ENCODE measurements at places on chromosomes 4 and X.
A peak's percentile ranks its signal among the peaks of the same experiment; 100 is the strongest.

DNA sequence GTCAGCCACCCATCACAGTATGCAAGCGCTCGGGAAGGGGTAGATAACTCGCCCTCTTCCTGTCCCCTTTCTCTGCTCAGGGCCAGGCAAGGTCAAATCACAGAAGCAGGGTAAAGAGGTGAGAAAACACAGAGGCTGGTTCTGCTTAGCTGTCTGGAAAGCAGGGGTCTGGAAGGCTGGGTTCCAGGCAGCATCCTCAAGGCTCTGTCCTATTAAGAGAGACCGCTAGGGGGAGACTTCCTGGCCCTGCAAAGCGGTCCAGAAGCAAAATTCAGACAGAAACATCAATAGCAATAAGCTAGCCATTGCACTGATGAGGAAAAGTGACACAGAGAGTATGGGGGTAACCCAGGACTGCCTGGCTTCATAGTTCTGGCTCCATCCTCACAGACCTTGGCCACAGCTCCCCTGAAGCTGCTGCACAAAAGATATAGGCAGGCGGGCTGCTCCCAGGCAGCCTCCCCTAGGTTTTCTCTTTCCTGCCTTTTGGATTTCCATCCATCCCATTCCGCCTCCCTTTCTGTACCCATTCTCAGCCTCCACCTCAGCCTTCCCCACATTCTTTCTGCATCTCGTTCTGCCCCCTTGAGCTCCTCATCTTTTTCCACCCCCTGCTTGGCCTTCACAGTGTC is 308.5 kb downstream of the EVC2 start:
- peak; percentile 9 for DNase-seq

DNA sequence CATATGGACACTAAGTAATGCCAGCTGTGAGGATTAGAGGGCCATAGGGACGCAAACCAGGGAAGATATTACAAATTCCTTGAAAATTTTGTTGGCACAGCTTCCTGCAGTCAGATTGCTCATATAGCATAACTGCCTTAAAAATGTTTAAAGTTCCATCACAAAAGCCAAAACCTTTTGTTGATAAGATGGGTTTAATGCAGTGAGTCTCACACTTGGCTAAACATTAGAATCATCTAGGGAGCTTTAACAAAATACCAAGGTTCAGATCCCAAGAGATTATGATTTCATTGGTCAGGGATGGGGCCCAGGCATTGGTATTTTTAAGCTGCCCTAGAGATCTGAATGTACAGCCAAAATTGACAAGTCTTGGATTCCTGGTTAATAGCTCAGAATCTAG is 376.5 kb upstream of the MAD2L1 start:
- peak; percentile 26 for DNase-seq

DNA sequence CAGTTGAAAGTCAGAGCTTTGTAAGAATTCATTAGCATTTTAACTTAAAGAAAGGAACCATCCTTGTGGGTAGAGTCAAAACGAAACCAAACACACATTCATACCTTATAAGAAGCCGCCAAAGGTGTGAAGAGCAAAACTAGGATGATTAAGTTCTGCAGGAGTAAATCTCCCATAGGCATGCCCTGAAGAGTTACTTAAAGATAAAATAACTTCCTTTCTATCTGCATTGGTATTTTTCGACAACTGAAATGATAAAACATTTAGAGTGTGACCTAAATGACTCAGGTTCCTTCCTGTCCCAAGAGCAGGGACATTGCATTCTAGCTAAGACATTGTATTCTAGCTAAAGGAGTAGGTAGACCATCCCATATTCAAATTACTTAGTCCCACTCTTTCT is 75.3 kb downstream of the BCOR start:
- DNase-seq: no peak

GRCh38 chrX:71532078-71532752 is 689 bp upstream of the OGT start:
- no peak for DNase-seq

- peak; percentile 86 for DNase-seq
These were observed 1.2 kb upstream of the MORF4L2 start for GRCh38 chrX:103687696-103688201.

DNA sequence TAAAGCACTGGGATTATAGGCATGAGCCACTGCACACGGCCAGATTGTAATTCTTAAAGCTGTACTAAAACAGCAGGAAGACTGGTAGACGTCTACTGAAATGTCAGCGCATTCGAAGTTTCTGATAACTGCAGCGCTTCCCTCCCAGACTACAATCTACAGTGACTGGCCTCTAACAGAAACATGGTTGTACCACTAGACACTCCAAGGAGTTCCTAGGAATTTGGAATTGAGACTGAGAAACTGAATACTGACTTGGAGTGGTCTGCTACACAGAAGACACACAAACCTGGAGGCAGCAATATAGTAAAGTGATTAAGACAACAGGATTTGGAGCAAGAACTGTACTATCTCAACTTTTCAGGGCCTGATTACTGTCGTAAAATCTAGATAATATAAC is 937 bp downstream of the HELQ start:
- DNase-seq: no peak

DNA sequence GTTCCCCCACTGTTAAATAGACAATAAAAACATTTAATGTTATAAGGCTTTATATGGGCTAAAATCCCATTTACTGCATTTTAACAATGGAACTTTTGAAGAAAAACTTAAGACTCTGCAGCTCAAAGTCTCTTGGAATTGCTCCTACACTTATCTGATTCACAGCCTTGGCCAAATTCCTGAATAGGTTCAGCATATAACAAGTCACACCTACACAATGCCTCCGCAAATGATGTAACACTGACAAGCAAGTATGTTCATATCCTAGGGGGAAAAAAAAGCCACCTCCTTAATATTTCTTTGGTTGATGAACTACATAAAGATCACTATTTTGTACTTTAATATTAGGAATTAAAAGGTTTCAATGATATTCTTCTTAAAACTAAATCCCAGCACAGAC is 34.5 kb downstream of the RPS6KA6 start:
- DNase-seq: no peak

DNA sequence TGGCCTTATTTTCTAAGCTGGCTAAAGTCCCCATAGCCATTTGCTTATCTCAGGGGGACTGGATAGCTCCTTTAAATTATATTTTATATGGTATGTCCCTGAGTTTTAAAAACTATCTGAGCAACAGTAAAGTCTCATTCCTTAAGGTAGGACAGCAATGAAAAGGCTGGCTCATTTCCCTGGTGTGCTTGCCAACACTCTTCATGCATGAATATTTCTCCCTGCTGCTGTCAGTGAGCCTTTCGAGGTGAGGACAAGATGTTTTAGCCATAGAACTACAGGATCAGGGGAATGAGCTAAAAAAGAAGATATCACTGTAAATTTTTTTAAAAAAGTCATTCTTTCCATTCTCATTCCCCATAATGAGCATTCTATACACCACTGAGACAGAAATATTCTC is 427.3 kb upstream of the FAM241A start:
- no peak for DNase-seq
